ENCODE measurements at places on chromosomes 7 and 10. TPM values are rescaled to one million over a fixed set of nuclear protein-coding genes. Genes with fewer than 3 reads are reported as not detected.

GRCh38 chr10:98384531-98385133 is 30.4 kb downstream of the PYROXD2 start:
- no peaks in the 10 kb centered on the region for H3K36me3 ChIP-seq
- peaks cover 5% of the 10 kb centered on the region for H3K4me1 ChIP-seq
- H3K27ac ChIP-seq: no peak overlapping the region
- no peaks in the 10 kb centered on the region for H3K27me3 ChIP-seq

- DNase-seq: peak; percentile 23
- H3K4me1 ChIP-seq: peaks cover 7% of the 10 kb centered on the region
- no peak overlapping the region for H3K4me3 ChIP-seq
- H3K27ac ChIP-seq: no peak overlapping the region
- no peaks in the 10 kb centered on the region for H3K27me3 ChIP-seq
Measured at GRCh38 chr7:124276005-124276622, 243.2 kb upstream of the TMEM229A start.

- H3K27me3 ChIP-seq: no peaks in the 10 kb centered on the region
- no peaks in the 10 kb centered on the region for H3K36me3 ChIP-seq
- DNase-seq: no peak
- H3K4me1 ChIP-seq: no peaks in the 10 kb centered on the region
- no peak overlapping the region for H3K4me3 ChIP-seq
Measured at GRCh38 chr10:29412485-29412884, 123.6 kb downstream of the LYZL1 start.

Gene RBM33
- polyA plus RNA-seq: 32.5 TPM
